ENCODE measurements at places on chromosomes 2 and 18. TPM values are rescaled to one million over a fixed set of nuclear protein-coding genes. Genes with fewer than 3 reads are reported as not detected.

Gene CFC1
- not detected for total RNA-seq

Gene GNAL
- 0.59 TPM for total RNA-seq

Gene SLC9A2
- total RNA-seq, result under 0.01 TPM

Gene DYSF
- 4.3 TPM for total RNA-seq

Gene NPAS2
- total RNA-seq, result 8.7 TPM

Gene ALK
- total RNA-seq, result under 0.01 TPM

Gene DCAF17
- 37.7 TPM for total RNA-seq

Gene IL36A
- total RNA-seq, result not detected
